CD4-positive, alpha-beta memory T cell (primary cell): ENCODE measurements at places on chromosomes 3 and 15. TPM values are rescaled to one million over a fixed set of nuclear protein-coding genes. Genes with fewer than 3 reads are reported as not detected.

DNA sequence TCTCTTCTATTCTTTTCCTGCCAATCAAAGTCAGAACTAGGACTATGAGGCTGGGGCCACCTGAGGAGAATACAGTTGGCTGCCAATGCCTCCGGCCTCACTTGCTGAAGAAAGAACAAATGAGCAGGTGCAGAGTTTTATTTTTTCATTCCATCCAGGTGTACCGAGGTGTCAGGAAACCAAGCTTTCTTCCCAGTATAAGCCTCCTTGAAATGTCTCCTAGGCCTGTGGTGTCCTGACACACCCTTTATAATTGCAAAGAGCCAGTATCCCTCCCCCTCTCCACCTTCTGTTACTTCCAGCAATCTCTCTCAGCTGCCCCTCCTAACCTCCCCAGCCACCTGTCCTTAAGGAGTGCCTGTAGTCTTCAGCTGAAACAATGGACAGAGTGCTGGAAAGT lies 127.9 kb downstream of the SLC9A9 start:
- H3K4me3 ChIP-seq: no peak overlapping the region
- DNase-seq: no peak
- H3K36me3 ChIP-seq: no peaks in the 10 kb centered on the region
- H3K4me1 ChIP-seq: no peaks in the 10 kb centered on the region

- H3K27ac ChIP-seq: no peak overlapping the region
- no peak for DNase-seq
- H3K4me1 ChIP-seq: no peaks in the 10 kb centered on the region
- no peak overlapping the region for H3K4me3 ChIP-seq
These were observed 172.5 kb upstream of the GADL1 start for GRCh38 chr3:31067004-31067403.

- no peaks in the 10 kb centered on the region for H3K27me3 ChIP-seq
- no peak for DNase-seq
- no peaks in the 10 kb centered on the region for H3K36me3 ChIP-seq
- H3K4me3 ChIP-seq: no peak overlapping the region
These were observed 544.9 kb downstream of the NSUN3 start for GRCh38 chr3:94607778-94608177.

The CRYGS gene
- total RNA-seq: 12.1 TPM

The SLC6A1 gene
- not detected for total RNA-seq

The ATRIP gene
- total RNA-seq: 15.2 TPM

The PTH1R gene
- total RNA-seq: not detected

The GJD2 gene
- not detected for total RNA-seq

The CRELD1 gene
- total RNA-seq: 58.2 TPM

The CGNL1 gene
- not detected for total RNA-seq
